NCI-H2107 (cell line): ENCODE measurements at places on chromosomes 1 and 21.

- DNase-seq: no peak
Observed at GRCh38 chr1:1166642-1167397, 6.9 kb upstream of the TTLL10 start.

DNA sequence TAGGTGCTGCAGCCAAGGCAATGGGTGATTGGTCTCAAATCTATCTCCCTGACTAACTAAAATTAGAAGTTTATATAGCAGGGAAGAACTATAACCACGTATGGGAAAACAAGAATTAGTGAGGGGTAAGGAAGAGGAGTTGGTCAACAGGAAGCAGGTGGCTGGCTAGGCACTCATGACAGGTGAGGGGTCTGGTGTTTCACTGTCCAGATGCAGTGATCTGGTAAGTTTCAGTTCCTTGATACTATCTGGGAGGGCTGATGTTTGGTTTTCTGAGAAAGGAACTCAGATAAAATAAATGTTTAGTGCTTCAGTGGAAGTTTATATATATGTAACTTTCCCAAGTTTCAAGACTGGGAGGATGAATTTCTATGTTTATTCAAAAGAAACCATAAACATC, 11.6 kb upstream of the POU2F1 start:
- DNase-seq: no peak

- peak; percentile 64 for DNase-seq
Observed at GRCh38 chr1:182235952-182236650, 155.5 kb downstream of the GLUL start.

DNA sequence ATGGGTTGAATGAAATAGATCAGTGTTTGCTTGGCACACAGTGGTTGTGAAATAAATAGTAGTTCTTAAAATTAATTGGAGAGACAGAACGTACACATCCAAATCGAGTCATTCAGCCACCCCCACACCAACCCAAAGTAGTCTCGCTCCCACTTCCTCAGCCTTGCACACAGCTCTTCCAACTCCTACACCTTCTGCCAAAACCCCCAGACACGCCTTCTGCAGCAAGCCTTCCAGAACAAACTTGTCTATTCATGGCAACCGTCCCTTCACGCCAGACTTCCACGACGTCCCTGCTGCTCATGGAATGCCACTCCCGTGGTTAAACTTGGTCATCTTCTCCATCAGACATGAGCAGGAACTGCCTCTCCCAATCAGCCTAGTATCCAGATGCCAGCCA, 37.5 kb upstream of the RD3 start:
- no peak for DNase-seq

- DNase-seq: no peak
Observed at GRCh38 chr1:229108598-229109201, 162.2 kb upstream of the RAB4A start.

DNA sequence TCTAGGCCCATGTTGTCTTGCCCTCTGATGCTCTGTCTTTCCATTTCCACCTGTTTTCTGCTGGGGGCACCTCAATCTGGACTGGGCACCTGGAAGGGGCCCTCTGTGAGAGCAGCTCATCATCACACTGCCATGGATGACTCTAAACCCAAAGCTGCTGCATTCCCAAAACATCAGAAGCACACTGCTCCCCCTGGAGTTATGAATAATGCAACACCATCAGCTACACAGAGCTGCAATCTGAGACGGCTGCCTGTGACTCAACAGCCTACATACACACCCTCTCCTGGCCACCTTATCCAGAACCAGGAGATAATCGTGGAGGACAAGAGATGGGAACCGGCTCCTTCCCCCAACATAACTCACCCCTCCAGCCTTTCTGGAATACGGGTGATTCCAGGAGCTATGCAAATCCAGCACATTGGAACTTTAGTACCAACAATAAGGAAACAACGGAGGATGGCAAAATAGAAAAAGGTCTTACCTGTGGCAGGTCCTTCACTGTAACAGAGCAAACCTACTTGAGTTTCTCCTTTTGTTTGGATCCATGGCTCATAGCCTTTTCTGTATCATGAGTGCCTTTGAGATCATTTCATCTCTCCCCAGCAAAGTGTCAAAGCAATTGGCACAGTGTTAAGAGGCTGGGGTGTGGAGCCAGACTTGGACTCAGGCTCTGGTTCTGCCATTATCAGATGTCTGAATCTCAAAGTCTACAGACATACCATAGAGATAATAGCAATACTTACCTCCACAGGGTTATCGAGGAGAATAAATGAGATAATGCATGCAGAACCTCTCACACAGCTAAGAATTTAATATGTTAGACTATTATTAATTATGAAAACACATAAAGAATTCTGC, 29.3 kb downstream of the AK2 start:
- DNase-seq: peak; percentile 85

DNA sequence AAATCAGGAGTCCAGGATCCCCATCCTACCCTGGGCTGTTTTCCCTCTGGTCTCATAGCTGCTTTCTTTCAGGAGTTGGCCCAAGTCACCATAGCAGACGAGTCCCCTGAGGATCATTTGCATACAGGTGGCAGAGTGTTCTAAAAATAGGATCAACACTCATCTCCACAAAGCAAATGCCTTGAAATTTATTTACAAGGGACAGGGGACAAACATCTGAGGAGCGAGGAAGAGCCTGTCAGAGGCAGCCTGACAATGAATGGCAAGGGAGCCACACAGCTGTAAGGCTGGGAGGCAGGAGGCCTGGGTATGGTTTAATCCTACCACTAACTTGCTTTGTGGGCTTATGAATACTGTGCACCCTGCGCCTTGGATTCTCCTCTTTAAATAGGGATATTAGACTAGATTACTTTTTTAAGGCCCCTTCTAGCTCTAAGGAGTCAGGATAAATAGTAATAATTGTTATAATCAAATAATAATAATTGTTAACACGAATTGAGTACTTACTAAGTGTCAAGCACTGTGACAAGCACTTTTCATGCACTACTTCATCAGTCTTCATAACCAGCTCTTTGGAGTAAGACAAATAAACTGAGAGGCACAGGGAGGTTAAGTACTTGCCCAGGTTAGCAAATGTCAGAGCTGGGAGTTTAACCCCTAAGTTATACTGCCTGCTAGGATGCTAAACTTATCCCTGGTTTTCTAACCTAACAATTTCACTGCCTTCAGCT, 34.5 kb downstream of the RAB3B start:
- DNase-seq: peak; percentile 95

DNA sequence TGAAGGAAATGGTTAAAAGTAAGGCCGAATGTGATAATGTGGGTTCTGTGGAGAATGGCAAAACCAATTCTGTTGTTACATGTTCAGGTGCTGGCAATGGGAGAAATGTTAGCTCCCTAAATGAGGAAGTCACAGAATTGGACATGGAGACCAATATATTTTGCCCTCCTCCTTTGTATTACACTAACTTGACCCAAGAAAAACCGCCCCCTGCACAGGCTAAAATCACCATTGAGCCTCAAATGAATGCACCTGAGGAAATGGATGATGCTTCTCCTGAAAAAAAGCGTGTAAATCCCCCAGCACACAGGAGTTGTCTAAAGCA, 932 bp downstream of the MAP10 start:
- DNase-seq: no peak

DNA sequence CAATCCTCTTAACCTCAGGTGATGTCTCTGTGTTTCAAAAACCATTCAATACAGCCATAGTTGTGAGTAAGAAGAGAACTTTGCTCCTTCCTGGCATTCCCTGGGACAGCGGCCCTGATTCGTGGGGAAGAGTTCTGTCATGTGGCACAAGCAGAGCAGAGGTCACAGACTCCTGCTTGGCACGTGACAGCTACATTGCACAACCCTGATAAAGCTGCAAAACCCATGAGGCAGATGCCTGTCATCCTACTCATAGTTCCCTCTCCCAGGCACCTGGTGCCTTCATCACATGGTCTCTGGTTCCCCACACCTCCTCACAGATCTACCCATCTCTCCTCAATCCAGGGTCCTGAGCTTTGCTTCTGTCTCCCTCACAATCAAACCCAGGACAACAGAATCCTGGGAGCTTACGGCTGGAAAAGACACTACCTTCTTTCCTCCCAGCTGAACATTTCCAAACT, 70.8 kb downstream of the PLPP3 start:
- no peak for DNase-seq

- DNase-seq: no peak
Observed at GRCh38 chr1:14880456-14881316, 272.9 kb upstream of the TMEM51 start.

DNA sequence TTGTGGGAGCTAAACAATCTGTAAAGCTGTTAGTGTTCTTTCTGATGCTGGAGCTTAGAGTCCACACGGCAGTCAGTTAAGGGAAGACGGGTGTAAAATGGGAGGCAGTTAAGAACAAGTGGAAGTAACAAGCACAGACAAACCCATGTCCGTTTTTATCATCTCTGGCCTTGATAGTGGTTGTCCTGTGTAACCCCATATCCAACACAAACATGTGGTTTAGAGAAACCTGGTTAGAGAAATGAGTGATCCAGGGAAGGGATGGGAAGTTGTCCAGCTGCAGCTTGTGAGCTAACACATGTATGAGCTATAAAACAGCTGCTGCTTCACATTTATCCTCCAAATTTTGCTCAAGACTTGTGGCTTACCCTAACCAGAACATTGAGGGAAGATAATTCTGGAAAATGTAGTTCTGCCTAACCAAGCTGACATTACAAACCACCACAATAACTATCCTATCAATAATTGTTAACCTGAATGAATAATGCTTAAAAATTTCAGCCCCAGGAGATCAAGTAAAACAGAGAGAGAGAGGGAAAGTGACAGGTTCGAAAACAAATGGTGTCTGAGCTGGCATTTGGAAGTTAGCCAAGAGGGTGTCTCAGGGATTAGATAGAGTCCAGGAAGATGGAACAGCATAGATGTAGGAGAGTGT, 10.6 kb upstream of the C1orf162 start:
- no peak for DNase-seq

DNA sequence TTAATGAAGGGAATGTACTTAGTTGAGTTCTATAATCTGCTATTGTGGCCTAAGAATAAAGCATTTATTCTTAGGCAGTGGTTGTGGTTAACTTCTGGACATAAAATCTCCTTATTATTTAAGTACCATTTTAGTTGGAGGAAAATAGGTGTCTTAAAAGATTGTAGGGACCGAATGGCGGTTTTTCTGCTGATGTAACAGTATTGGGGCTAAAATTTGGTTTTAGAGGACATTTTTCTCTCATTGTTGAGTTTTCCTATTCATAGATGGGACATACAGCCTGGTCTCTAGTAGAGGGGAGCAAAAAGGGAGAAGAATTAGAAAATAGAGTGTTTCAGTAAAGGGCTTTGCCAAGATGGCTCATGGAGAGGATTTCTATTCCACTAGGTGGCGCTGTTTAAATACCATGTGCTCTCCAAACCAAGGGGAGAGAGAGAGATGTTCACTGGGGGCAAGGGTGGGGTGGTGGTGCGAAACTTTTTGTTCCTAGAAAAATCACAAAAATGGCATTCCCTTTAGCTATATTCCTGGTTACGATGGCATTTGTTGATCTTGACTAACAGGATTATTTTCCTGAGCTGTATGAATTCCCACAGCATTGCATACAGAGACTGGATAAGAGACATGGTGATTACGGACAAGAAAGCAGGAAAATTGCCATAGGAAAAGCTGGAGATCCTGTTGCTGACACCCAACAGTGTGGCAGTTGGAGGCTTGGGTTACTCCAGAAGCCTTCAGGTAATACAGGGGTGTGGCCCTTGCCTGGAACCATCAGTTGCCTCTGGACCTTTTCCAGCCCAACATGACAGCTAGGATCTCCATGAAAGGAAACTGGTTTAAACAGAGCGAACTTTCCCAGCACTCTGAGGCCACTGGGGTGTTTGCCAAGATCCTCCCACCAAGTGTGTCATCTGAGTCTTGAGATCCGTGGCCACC, 18.2 kb upstream of the FCGR2A start:
- DNase-seq: peak; percentile 49

DNA sequence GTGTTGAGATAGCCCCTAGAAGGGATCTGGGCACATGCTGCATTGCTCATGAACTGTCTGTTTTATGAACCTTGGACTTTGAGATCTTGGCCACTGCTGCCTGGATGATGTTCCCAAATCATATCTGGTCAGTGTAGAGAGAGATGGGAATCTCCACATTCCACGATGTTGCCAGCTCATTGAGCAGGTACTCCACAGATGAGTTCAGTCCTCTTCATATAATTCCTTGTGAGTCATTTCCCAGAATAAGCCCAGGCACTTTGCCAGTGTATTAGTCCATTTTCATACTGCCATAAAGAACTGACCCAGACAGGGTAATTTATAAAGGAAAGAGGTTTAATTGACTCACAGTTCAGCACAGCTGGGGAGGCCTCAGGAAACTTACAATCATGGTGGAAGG, 254.0 kb upstream of the RUNX1 start:
- DNase-seq: no peak

GRCh38 chr1:172497230-172497629, 35.7 kb upstream of the SUCO start:
- no peak for DNase-seq

DNA sequence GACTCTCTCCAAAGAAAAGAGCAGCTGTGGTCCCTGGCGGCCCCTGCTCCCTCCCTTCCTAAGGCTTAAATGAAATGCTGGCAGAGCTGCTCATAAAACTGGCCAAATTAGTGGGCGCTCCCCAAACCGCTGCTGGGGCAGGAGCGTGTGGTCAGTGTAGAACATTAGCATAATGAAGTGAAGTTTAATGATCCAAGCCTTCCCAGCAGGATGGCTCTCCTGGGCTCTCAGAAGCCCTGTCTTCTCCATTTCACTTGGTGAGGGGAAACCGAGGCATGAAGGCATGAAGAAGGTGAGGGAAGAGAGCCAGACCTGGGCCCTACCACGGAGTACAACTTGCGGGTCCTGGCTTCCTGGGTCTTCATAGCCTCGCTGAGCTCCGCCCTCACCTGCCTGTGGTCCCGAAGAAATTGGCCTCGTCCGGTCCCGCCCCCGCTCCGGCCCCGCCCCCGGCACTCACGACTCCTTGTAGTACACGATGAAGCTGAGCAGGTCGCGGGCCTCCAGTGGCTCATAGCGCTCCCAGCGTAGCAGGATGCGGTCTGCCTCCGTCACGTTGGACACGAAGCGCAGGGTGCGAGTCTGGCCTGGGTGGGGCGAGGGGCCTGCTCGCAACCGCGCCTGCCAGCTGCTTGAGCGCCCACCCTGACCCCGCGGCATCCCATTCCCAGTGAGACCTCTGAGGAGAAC, 10.3 kb downstream of the INSRR start:
- DNase-seq: no peak

GRCh38 chr1:244615301-244615700, 37.6 kb upstream of the DESI2 start:
- no peak for DNase-seq

DNA sequence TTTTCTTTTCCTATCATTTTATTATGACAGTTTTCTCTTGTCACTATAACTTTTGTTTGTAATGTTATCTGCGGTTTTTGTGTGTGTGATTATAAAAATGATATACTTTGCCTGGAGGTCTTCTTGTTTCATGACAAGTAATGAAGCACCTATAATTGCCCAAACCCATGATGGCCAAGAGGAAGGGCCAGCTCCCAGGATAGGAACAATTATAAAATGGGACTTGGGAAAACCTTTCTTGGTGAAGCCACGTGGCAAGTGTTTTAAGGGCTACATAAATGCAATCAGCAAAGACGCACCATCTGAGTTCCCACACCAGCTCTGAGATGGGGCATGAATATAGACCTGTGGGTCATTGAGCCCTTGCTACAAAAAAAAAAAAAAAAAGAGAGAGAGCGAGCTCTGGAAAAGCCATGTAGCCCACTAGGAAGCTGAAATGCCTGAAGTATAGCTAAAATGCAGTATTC, 462.6 kb upstream of the RUNX1 start:
- DNase-seq: no peak
